ENCODE measurements at places on chromosomes 2 and 18.

- peak; percentile 33 for DNase-seq
Observed at GRCh38 chr18:55054021-55054990, 95.0 kb upstream of the CCDC68 start.

DNA sequence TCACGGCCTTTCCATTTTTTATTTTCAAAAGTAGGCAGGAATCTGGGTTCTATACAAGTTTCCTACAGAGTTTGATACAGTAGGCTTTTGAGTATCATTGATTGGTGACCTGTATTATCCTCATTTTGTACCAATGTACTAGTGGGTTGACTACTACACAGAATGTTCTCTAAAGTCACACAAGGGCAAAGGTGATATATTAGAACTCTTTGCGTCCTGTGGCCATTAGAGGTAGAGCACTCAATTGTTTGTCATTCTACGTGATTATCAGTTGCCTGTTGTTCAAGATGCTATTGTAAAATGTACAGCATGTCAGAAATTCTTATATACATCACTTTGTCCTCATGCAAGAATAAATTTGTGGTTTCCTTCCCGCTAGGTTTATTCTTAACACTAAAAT is 24.8 kb downstream of the WDR75 start:
- DNase-seq = no peak

- no peak for DNase-seq
Observed at GRCh38 chr18:42839408-42839807, 276.1 kb downstream of the RIT2 start.

DNA sequence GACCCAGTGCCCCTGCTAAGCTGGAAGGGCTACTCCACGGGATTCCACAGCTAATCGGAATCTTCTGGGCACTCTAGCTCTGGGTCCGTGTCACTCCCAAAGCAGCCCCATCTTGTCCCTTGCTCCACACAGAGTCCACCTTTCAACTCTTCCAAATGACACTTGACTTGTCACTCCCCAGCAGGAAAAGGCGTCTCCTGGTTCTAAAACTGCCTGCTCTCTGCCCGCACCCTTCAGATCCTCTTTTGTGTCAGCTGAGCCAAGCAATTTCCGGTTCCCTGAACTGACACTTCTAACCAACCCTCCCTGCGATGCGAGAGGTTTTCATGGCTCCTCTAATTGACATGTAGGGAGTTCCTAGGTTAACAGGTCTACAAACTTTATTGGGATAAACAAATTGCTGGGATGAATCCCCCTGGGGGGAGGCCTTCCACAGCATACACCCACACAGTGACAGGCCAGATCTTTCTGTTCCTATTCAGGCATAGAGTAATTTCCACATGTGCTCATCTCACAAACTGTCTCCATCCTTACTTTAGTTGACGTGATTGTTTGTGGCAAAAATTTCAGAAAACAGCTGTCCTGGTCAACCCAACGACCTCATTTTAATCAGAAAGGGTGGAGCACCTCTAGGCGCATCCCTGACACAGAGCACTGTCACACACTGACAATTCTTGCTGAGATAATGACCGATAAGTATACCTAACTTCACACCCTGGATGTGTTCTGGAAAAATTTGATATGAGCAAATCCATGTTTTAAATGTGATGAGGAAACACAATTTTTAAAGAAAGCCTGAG is 104.9 kb downstream of the RBMS1 start:
- DNase-seq = no peak

GRCh38 chr2:231514225-231514950 is 15.9 kb downstream of the NMUR1 start:
- DNase-seq = peak; percentile 96

DNA sequence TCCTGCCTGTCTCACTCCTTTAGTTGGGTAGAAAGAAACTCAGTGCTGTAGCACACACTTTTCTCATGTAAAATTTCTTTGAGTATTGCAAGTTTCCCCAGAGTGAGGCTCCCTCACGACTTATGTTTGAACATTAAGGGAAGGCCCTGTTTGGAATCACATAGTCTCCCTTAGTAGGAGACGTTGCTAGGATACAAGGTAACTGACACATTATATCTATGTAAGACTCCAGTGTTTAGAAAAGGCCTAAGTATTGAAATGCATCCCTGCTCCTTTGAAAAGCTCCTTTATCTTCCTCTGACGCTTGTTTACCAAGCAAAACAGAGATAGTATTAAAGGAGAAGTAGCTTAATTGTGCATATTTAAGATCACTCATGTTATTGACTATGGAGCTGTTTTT is 248.2 kb downstream of the PHLPP1 start:
- DNase-seq = no peak

DNA sequence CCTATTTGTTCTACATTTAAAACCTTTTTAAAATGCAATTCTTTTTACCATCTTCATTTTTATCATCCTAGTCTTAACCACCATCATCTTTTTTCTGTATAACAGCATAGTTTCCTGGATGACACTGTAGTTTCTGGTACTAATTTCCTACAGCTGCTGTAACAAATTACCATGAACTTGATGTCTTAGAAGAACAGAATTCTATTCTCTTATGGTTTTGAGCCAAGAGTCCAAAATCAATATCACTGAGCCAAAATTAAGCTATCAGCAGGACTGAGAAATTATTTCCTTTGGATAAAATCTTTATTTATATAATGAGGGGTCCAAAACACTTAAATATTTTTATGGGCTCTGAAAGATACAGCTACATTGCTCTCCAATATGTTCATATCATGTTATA is 539.3 kb downstream of the METTL4 start:
- no peak for DNase-seq

- no peak for DNase-seq
Observed at GRCh38 chr2:73971722-73972121, 13.0 kb upstream of the TET3 start.

DNA sequence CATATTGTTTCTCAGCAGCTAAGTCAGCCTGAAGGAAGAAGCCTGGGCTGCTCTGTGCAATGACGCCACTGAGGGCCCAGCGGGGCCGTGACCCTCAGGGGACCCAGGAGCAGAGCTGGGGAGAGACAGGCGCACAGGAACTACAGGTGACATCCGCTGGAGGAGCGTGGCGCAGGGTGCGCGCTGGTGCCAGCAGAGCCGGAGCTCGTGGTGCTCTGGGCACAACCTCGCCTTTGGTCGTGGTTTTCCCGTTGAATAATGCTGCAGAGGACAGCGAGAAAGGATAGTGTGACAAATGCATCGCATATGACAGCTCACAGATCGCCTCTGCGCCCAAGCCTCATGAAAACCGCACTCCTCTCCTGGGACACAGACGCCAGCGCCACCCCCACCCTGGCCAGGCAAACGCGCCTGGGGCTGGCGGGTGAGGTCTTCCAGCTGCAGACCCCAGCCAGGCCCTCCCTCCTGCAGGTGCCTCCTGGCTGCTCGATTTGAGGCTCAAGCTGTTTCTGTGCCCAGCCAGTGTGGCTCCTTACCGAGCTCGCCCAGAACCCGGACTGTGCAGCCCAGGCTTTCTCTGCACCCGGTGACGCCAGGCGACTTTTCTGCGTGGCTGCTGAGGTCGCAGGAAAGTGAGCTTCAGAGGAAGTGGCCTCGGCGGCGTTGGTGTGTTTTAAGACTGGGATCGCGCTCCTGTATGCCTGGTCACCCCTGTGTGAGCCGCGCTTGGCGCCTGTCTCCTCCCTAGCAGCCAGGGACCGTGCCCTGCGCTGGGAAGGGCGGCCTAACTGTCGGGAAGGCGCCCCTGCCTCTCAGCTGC is 583.1 kb upstream of the HS6ST1 start:
- no peak for DNase-seq

- no peak for DNase-seq
Observed at GRCh38 chr18:22822024-22822423, 111.1 kb upstream of the RBBP8 start.

DNA sequence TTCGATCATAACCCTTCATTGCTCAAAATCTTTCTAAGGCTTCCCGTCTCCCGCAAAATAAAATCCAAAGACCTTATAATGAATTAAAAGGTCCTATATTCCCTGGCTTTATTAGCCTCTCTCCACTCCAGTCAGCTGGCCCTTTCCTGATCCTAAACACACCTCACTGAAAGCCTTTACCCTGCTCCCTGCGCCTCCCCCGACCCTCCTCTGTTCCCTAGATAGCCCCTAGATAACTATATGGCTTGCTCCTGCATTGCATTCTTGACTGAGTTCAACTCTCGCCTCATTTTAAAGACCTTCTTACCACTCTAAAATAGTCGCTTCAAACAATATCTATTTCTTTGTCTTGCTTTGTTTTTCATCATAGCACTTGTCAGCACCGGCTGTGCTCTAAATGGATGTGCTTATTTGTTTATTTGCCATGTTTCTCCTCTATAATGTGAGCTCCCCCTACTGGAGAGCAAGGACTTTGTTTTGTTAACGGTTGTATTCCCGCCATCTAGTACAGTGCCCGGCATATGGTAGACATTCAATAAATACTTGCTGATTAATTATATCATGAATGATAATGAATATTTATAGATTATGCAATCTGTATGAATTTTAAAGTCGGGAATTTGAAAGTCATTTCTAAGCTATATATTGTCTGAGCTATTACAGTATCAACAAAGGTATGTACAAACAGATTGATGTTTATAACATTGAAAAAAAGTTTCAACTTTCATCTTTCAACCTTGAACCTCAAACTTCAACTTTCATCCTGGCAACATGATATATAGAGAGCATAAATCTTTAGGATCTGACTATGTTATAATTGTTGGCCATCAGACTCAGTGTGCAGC is 32.4 kb upstream of the VIT start:
- peak; percentile 58 for DNase-seq

GRCh38 chr2:16179701-16180416 is 239.5 kb downstream of the MYCN start:
- no peak for DNase-seq

- no peak for DNase-seq
Observed at GRCh38 chr2:80380736-80381135, 76.2 kb upstream of the LRRTM1 start.

GRCh38 chr2:110867078-110867477 is 134.7 kb downstream of the ACOXL start:
- DNase-seq = no peak

DNA sequence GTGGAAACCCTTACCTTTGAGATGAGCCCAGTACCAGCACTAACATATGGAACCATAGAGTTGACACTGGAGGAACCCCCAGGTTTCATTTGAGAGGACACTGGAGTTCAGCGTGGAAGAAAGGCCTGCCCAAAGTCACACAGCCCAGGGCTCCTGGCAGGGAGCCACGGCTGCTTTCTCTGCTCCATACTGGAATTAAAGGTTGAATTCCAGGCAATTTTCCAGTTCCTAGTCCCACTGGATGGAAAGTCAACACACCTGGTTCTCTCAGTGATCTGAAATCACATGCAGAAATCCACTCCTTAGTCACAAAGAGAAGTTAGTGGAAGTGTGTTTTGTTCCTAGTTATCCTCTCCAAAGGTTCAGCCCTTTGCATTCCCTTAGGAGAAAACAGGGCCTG is 336.1 kb upstream of the SKOR2 start:
- DNase-seq = no peak

DNA sequence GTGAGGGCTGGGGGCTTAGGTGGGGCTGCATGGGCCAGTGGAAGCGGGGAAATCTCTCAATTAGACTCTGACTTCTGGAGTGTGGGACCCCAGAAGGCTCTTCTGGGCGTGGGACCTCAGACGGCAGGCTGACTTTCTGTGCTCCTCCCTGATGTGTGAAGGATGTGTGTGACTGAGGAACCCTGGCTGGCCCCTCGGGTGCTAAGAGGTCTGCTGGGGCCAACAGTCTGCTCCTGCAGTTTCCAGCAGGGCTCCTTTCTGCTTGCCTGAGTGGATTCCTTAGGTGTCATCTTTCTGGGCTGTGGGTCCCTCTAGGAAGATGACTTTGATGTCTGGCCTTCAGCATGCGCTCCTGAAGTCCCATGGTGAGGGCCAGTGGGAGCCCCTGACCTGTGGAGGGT is 167.5 kb downstream of the DYSF start:
- no peak for DNase-seq

- no peak for DNase-seq
Observed at GRCh38 chr18:7257426-7257740, 26.5 kb downstream of the LRRC30 start.

GRCh38 chr2:7567646-7568045 is 650.4 kb downstream of the RNF144A start:
- DNase-seq = no peak

- no peak for DNase-seq
Observed at GRCh38 chr18:76495006-76495370, at the start of gene ZNF516. TSS of gene ZNF516 (minus strand) at chr18:76495242. CDS start at chr18:76443054, 52,188 bp downstream.

DNA sequence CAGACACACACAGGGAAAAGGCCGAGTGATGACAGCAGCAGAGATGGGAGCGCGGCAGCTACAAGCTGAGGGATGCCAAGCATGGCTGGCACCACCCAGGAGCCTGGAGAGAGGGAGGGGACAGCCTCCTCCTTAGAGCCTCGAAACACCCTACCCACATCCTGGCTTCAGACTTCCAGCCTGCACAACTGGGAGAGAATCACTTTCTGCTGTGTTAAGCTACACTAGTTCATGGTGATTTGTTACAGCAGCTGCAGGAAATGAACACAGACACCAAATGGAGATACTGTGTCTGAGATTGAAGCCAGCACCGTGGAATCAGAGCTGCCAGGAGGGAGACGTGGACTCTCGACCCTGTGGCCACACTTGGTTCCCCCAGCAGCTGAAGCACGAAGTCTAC is 27.5 kb upstream of the FOSL2 start:
- no peak for DNase-seq

DNA sequence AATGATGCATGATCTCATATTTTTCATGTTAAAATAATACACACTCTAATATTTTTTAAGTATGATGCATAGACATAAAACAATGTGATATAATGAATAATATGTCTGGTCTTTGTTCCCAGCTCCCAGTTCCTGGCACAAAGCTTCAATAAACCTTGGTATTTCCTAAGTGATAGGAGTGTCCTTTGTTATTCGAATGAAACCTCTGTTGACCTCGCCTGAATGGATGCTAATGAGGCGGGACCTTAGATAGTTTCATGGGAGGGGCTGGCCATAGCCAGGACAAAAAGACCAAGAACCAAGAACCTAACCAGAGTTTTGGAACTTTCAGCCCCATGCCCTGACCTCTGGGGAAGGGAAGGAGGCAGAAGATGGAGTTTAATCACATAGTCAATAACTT is 257.7 kb upstream of the COPS8 start:
- no peak for DNase-seq

- DNase-seq = no peak
Observed at GRCh38 chr2:227761740-227762476, 16.2 kb downstream of the SCYGR8 start.

DNA sequence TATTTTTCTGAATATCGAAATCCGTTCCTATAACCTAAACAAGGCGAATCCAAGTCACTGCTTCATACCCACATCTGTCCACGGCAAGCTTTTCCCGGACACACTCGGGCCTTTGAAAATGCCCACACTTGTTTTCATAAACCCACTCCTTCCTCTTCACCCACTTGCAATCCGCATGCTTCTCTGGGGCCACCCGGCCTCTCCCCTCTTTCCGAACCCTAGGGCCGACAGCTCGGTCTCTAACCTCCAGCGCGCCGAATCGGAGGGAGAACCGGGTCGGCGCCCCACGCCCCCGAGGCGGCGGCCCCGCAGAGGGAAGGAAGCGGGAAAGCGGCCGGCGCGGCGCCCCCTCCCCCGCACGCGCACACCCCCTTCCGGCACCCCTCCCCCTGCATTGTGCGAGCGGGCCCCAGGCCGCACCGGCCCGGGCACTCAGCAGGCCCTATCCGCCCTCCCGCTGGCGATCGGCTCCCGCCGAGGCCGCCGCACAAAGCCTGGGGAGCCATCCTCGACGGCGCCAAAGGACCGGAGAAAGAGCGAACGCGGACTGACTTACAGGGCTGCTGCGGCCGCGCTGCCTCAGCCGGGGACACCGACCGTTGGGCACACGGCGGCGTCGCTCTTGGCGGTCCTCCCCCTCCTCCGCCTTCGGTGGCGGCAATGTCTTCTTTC is 467 bp downstream of the PUM2 start:
- DNase-seq = peak; percentile 54

- no peak for DNase-seq
Observed at GRCh38 chr2:39875914-39876267, 96.8 kb upstream of the THUMPD2 start.

All from putamen (tissue), 1 donor.